Body of pancreas (tissue), 4 donors: ENCODE measurements at places on chromosomes 13 and 19. TPM values are rescaled to one million over a fixed set of nuclear protein-coding genes. Genes with fewer than 3 reads are reported as not detected.
A peak's percentile ranks its signal among the peaks of the same experiment; 100 is the strongest.

Gene FOXA3
- 16.3 TPM for total RNA-seq

- no peak for DNase-seq
Observed at GRCh38 chr13:98910501-98910951, 67.3 kb downstream of the DOCK9 start.

Gene KLF5
- total RNA-seq = 17.9 TPM

Gene CBLC
- 18.5 TPM for total RNA-seq

- DNase-seq = no peak
Observed at GRCh38 chr19:40219721-40220276, 1.6 kb upstream of the TTC9B start.

GRCh38 chr19:47682939-47683338 is 30.3 kb upstream of the EHD2 start:
- DNase-seq = no peak

GRCh38 chr13:66322193-66322740 is 907.9 kb downstream of the PCDH9 start:
- no peak for DNase-seq

DNA sequence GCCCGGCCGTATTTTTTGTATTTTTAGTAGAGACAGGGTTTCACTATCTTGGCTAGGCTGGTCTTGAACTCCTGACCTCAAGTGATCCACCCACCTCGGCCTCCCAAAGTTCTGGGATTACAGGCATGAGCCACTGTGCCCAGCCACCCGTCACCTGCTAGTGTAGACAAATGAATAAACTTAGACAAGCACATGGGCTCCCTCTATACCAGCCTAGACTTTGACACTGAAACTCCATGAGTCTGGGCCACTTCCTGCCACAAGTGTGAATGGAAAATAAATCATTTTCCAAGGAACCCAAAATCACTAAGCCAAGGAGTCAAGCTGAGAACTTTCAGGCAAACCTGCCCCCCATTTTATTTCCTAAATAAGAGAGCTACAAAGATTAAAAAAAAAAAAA is 27.0 kb upstream of the TPT1 start:
- DNase-seq = no peak

Gene HSH2D
- total RNA-seq = 3.6 TPM

DNA sequence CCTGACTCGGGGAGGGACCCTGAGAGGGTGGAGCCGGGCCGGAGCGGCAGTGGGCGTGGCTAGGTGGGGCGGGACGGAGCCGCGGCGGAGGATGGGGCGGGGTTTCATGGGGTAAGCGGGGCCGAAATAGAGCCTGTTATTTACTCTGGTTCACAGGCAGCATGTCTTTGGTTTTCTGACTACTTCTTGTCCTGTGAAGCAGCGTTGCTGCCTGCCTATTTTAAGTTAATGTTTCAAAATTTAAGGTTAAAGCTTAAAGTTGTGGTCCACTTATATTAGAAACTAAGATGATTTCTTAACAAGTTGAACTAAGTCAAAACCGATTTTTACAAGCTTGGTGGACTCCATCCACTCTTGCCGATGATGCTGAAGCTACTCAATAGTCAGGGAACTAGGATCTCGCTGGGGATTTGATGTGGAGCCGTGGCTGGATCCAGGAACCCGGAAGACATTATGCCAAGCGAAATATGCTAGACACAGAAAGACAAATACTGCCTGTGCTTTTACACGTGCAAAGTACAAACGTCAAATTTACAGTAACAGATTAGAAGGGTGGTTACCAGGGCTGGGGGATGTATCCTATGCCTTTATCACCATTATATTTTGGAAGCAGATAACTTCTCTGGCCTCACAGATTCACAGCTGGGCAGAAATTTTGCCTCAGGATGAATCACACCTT is 433 bp upstream of the ZNF616 start:
- no peak for DNase-seq

DNA sequence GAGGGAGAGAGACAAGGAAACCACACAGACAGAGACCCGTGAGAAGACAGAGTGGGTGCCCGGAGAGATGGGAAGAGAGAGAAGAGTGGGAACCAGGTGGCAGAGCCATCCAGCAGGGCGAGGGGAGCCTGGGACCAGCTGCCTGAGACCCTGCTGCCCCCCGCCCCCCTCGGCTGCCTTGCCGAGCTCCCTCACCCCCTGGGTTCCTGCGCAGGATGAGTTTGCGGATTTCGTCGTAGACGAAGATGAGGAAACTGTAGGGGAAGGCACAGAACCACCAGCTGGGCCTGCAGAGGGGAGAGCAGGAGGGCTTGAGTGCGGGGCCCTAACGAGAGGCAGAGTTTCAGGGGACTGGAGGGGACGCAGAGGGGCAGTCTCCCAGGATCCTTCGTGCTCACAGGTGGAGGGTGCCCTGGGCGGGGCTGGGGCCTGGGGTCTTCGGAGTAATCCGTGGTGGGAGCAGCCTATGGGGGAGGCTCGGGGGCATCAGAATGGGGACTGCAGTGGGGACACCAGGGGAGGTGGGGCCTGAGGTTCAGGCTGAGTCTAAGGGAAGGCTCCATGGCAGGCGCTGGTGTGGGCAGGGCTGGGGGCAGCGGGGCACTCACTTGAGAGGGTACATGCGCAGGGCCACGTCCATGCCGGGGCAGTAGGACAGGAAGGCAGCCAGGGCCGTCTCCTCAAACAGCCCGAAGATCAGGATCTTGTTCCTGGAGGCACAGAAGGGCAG is 8.1 kb upstream of the RABAC1 start:
- DNase-seq = no peak

DNA sequence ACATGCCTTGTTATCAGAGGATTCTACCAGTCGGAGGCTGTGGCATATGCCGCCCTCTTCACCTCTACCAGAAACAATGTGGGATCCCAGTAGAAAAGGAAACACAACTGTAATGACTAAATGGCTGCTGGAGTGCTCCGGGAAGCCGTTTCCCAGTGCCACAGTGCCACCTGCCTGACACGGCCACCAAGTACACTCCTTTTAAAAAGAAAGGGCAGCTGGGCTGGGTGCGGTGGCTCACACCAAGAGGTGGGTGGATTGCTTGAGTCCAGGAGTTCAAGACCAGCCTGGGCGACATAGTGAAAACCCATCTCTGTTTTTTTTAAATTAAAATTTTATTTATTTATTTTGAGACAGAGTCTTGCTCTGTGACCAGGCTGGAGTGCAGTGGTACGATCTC is 67.3 kb downstream of the TRPM4 start:
- DNase-seq = peak; percentile 66

GRCh38 chr13:22744688-22745452 is 435.9 kb upstream of the SGCG start:
- DNase-seq = no peak

- DNase-seq = no peak
Observed at GRCh38 chr13:43981091-43981490, 101.4 kb downstream of the LACC1 start.

GRCh38 chr19:19591133-19591825 is 27.2 kb downstream of the PBX4 start:
- peak; percentile 72 for DNase-seq

DNA sequence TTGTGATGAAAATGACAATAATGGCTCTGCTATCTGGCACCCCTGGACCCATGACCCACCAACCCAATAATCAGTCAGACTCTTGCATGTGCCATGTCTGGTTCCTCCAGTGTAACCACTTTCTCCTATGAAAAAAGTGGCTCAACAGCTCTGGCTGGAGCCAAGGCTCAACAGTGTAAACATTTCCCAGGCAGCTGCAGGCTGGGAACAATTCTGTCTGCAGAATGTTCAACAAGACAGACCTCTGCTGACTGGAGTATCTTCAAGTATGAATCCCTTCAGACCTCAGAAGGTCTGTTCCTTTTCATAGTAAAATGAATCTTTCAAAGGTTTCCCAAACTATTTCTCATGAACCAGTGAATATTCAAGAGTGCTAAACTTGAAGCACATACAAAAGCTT is 410.1 kb upstream of the HTR2A start:
- DNase-seq = no peak

DNA sequence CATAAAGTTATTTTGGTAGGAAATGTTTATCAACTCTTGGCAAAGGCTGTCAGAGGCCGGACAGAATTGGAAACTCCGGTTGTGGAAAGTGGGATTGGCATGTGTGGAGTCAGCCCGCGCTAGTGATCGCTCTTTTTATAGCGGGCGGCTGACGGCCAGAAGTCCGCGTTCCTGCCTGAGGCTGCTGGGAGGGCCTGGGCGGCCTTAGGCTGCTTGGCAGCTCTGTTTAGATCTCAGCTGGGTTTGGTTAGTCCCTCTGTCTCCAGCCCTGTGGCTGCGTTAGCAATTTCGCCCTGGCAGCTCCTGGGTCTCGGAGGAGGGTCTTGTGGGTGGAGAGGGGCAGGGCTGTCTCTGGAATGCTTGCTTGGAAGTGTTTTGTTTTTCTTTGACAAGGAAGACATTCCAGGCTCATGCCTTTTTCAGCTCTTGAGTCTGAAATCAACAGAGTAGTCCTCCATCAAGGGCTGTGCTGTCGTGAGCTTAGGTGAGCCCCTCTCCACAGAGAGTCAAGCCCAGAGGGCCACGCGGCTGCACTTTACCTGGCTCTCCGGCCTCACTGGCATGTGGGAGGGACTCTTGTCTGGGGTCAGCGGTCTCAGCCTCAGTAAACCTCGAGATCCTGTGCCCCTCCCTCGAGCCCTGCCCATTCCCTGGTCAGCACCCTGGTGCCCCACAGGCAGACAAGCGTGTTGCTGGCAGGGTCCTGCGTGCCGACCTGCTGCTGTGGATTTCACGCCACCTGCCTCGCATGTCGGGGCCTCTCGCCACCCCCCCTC is 22.5 kb downstream of the DOT1L start:
- DNase-seq = peak; percentile 46

Gene ELANE
- not detected for total RNA-seq

Gene ZNF878
- total RNA-seq = 0.26 TPM

- no peak for DNase-seq
Observed at GRCh38 chr13:88376760-88377388, 705.7 kb downstream of the SLITRK5 start.

Gene FLT3LG
- total RNA-seq = 0.66 TPM

Gene CYP2S1
- 6.7 TPM for total RNA-seq
